ENCODE measurements at places on chromosomes 3 and 15.

DNA sequence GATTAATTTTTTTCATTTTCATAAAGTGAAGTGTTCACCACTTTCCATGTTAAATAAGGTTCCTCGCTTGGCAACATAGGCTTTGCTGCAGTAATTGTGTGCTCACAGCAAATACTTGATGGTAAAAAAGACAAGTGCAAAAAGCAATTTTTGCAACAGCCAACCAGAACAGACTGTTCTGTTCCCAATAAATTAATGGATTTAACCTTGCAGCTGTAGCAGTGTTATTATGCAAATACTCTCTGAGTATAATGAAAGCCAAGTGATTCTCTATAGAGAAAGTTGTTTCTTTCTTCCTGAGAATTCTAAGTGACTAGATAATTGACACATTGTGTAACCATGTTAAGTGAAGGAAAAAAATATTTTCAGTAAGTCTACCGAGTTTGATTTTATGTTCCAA lies 183.7 kb upstream of the NAALADL2 start:
- no peak for DNase-seq

GRCh38 chr15:20356444-20356910 lies 185.1 kb downstream of the GOLGA6L6 start:
- peak; percentile 91 for DNase-seq

DNA sequence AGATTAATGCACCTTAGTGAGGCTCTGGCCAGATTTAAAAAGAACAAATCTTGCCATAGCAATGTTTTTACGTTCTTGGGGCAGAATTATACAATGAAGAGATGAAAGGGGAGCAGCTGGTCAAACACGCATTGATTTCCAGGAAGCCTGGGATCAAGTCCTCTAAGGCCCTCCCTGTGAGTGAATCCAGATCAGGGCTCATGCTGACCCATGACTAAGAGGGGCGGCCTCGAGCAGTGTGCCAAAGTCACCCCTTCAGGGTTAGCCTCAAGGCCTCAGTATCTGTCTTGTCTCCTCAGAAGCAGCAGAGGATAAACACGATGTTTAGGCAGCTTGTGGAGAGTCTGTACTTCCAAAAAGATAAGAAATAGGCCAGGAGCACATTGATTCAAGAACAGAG lies 9.3 kb upstream of the RBP1 start:
- no peak for DNase-seq

DNA sequence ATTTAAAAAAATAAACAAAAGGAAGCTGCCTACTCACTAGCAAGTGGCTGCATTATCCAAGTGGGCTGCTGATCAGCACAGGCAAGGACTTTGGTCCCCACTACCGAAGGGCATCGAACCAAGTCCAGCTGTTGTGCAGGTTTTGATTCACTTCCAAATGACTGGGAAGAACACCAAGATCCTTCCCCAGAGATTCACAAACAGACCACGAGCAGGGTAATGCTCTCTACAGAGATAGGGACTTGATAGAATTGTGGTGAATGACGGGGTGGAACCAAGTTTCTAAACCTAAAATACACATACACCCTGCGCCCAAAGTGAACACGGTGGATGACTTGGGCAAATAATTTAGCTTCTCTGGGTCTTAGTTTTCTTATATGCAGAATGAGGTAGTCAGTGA lies 203.7 kb upstream of the ICE2 start:
- DNase-seq, result no peak

- DNase-seq, result no peak
These were observed 258.5 kb downstream of the PDCD6IP start for GRCh38 chr3:34056951-34057390.

- DNase-seq, result no peak
These were observed 65.5 kb downstream of the TMEM108 start for GRCh38 chr3:133103706-133104105.

- DNase-seq, result peak; percentile 33
These were observed 27.3 kb upstream of the PLA2G4D start for GRCh38 chr15:42121682-42122081.

DNA sequence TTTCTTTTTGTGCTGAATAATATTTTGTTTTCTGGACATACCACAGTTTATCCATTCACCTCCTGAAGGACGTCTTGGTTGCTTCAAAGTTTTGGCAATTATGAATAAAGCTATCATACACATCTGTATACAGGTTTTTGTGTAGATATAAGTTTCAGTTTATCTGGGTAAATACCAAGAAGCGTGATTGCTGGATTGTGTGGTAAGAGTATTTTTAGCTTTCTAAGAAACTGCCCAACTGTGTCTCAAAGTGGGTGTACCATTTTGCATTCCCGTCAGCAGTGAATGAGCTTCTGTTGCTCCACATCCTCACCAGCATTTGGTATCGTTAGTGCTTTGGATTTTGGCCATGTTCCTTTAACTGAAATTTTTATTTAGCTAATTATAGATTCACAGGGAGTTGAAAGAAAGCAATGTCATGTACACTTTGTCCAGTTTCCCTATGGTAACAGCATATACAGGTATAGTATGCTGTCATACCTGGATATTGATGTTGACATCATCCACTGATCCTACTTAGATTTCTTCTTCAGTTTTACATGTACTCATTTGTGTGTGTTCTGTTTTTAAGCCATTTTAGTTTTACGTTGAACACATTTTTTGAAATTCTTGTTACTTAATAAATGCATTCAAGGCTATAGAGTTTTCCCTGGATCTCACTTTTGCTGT lies 11.9 kb downstream of the ARID3B start:
- DNase-seq, result no peak

DNA sequence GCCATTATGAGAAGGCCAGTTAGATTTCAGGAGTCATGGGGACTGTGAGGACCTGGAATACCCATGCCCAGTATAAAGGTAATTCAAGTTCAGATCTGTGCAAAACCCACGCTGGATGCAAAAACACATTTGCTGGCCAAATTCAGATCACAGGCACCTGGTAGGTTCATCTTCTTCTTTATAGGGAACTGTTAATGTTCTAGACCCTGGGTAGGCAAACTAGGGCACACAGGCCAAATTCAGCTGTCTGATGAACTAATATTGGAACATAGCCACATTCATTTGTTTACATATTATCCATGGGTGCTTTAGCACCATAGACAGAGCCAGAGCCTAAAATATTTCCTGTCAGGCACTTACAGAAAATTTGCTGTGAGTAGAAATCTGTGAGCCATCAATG lies 241.4 kb downstream of the PTPRG start:
- no peak for DNase-seq

DNA sequence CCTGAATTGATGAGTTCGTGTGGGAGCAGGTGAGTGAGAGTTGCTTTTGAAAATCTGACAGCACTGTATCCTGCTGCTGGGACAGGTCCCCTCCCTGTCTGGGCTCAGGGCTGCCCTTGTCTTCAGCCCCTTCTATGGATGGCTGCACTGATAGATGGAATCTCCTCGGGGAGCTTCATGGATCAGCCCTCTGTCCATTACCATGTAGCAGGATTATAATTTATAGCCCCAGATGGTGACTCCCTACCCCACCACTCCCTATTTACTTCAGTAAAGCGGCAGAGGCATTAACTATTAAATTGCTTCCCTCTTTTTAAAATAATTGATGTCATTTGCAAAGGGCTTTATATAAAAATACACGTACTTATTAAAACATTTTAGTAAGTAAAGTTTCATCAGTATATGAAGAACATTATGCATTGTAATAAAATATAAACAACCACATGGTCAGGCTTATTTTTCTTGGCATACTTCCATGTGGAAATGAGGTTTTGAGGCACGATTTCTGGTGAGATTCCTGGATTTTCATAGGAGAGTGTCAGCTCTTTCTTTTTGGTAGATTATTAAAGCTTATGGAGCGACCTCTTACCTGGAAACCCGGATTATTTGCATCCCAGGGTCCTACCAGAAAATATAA lies 38.5 kb downstream of the MAP3K13 start:
- no peak for DNase-seq

GRCh38 chr3:114213627-114214541 lies 23.5 kb downstream of the ZNF80 start:
- DNase-seq, result peak; percentile 36

DNA sequence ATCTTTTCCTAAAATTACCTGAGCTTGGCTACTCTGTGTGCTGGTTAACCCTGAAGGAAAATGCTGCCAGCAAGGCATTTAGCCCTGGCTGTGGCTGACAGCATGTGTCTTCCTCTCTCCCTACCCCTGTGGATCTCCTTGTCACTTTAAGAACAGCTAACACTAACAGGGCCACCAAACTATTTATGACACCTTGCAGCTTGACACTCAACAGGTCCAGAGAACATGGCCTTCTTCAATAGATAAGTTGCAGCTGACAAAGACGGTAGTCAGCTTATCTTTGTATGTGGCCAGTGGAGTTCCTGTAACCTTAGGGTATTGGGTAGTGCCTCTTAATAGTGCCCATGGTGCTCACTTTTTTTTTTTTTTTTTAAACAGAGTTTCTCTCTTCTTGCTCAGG lies 32.0 kb upstream of the COPB2 start:
- DNase-seq, result no peak
